ENCODE measurements at places on chromosomes 1 and 21. TPM values are rescaled to one million over a fixed set of nuclear protein-coding genes. Genes with fewer than 3 reads are reported as not detected.
A peak's percentile ranks its signal among the peaks of the same experiment; 100 is the strongest.

The ZNF670 gene
- total RNA-seq = 1.0 TPM

The PPFIA4 gene
- 0.78 TPM for total RNA-seq

DNA sequence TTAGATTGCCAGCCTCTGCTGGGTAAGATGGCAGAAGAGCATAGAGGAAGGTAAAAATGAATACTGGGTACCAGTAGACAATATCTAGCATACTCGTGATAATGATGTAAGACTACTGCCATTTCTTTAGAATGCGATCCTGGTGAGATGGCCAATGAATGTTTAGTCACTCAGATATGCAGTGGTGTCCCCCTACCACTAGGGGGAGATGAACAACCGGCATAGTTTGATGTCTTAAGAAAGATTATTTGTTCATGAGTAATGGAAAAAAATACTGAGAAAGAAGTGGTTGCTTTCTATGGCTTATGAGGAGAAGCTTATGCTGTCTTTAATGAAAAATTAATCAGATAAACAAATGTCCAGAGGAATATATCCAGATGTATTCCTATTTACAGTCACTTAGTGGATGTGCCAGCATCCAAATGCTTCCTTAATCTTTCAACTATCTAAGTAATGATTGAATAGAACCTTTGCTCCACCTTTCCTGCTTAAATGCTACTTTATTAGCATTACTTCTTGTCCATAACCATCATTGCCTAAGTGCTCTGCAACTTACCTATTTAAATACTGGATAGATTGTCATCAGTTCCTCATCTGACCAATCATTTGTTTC, 256.6 kb downstream of the ST6GALNAC3 start:
- DNase-seq = no peak

GRCh38 chr1:24193046-24193445, 6.0 kb upstream of the IFNLR1 start:
- DNase-seq = no peak

The S100B gene
- not detected for total RNA-seq

GRCh38 chr1:78069784-78070183, 24.0 kb downstream of the GIPC2 start:
- DNase-seq = no peak

GRCh38 chr1:211524521-211524920, 32.6 kb upstream of the RD3 start:
- DNase-seq = peak; percentile 73

- no peak for DNase-seq
Measured at GRCh38 chr1:23500466-23500865, 16.5 kb upstream of the ASAP3 start.

The NPL gene
- total RNA-seq = 15.0 TPM

The MORN1 gene
- total RNA-seq = 6.7 TPM

The ANGEL2 gene
- total RNA-seq = 15.6 TPM

GRCh38 chr1:55213151-55213884, 1.8 kb downstream of the USP24 start:
- DNase-seq = no peak

DNA sequence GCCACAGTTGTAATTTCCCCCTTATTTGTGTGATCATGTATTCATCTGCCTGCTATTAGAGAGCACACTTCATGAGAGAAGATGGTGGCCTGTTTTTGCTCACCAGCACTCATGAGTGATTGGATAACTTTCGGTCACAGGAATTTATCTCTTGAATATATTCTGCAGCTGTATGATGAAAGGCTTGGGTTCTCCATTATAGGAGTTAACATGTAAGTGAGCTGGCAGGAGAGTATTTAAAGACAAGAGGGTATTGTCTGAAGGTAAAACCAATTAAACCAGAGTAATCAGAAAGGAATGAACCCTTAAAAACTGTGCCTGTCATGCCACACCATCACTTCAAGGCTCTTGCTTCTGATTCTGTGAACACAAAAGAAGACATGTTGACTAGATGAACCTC, 574.9 kb upstream of the CAMK1G start:
- DNase-seq = no peak

GRCh38 chr1:223700942-223701637, 11.2 kb upstream of the CAPN2 start:
- DNase-seq = no peak

DNA sequence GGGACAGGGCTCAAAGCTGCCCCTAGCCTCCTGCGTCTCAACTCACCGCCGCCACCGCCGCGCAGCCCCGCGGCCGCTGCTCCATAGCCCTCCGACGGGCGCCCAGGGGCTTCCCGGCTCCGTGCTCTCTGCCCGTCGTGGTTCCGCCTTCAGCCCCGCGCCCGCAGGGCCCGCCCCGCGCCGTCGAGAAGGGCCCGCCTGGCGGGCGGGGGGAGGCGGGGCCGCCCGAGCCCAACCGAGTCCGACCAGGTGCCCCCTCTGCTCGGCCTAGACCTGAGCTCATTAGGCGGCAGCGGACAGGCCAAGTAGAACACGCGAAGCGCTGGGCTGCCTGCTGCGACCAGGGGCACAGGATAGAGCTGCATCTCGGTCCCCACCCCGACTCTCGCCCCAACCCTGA, at the start of gene TNFRSF25:
TSS of gene TNFRSF25 (minus strand) at position 151 of the 400 bp plus-strand sequence. CDS start at position 85, 66 bp downstream.
- DNase-seq = no peak

The FBLIM1 gene
- 6.2 TPM for total RNA-seq

DNA sequence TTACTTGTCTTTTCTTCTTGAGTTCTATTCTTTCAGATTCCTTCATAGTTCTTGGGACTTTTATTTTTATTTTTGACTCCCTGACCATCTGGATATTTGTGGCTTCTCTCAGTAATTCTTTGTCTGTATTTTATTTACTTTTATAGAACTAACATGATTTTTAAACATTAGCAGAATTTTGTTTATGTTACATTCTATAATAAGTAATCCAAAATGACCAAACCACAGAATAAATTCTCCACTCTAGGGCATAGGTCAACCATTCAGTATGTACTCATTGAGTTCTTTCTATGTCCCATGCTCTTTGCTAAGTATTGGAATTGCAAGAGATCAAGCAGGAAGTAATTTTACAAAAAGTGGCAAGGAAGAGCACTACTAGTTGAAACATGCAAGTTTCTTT, 969.0 kb downstream of the TTLL7 start:
- no peak for DNase-seq

- no peak for DNase-seq
Measured at GRCh38 chr1:44640200-44640853, 34.0 kb downstream of the TMEM53 start.

The DFFB gene
- total RNA-seq = 3.1 TPM

The PLA2G2C gene
- total RNA-seq = not detected

- peak; percentile 97 for DNase-seq
Measured at GRCh38 chr1:184632415-184633175, 122.1 kb downstream of the EDEM3 start.

The VSIG8 gene
- not detected for total RNA-seq

The SLC35A3 gene
- total RNA-seq = 26.3 TPM

- no peak for DNase-seq
Measured at GRCh38 chr21:31656199-31657095, 3.0 kb upstream of the SOD1 start.

GRCh38 chr21:45998276-45998701, 16.7 kb downstream of the COL6A1 start:
- DNase-seq = no peak

The CFAP45 gene
- total RNA-seq = not detected

The SLC44A3 gene
- 3.1 TPM for total RNA-seq

GRCh38 chr1:7915826-7916500, 24.7 kb downstream of the TNFRSF9 start:
- no peak for DNase-seq

The ITGB2 gene
- total RNA-seq = 13.6 TPM

GRCh38 chr1:54384918-54385726, 21.1 kb downstream of the SSBP3 start:
- DNase-seq = no peak

The OR2L8 gene
- total RNA-seq = not detected

The ICOSLG gene
- 3.8 TPM for total RNA-seq

GRCh38 chr1:67264152-67264551, 43.5 kb upstream of the IL12RB2 start:
- DNase-seq = no peak

DNA sequence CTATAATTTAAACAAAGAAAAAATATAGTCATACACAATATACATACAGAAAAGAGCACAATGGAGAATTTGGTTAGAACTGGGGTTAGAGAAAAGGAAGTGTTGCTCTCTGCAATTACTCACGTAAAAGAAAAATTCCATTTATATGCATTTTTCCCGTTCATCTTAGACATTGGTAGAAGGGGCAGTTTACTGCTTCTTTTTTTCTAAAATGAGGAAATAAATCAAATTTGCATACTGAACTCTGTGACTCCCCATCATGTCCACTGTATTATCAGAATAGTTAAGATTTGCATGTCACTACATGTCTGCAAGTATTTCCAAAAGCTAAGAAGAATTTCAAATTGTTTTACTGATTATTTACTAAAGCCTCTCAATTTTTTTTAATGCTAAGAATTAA, 44.1 kb upstream of the C1orf105 start:
- no peak for DNase-seq

GRCh38 chr1:13628711-13629110, 45.1 kb downstream of the PDPN start:
- no peak for DNase-seq

- no peak for DNase-seq
Measured at GRCh38 chr1:208977638-208978256, 605.8 kb upstream of the CAMK1G start.

- no peak for DNase-seq
Measured at GRCh38 chr1:64909031-64909430, 57.3 kb downstream of the JAK1 start.
